T-helper 9 cell (primary cell): ENCODE measurements at places on chromosomes 1 and 21.

DNA sequence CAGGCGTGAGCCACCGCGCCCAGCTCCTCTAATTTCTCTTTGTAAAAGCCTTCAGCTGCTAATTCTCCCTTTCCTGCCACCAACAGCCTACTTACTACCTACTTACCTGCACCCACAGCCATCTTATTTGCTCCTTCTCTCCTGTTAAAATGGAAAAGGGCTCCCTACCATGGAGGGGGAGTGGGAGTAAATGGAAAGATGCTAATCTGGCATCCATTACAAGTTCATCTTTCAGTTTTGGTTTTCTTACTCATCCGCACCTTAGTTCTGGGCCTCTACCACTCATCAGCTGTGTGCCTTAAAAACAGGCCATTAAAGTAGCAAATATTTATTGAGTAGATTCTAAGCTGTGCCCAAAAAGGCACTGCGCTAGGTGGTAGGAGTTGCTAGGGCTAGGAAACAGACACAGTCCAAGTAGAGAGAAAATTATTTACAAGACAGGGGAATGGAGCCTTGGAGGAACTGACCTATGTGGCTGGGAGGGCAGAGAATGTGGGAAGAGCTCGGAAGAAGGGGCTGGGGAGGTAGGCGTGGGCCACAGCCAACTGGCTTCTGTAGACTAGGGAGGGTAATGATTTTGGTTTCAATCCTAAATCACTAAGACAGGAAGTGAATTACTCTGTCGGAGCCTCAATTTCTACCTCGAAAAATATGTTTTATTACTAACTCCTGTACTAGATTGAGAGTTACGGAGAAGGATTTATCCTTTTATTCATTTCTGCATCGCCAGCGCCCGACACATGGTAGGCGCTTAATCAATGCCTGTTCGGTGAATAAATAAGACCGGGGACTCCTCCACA lies 685 bp upstream of the DDI2 start:
- no peak for DNase-seq

DNA sequence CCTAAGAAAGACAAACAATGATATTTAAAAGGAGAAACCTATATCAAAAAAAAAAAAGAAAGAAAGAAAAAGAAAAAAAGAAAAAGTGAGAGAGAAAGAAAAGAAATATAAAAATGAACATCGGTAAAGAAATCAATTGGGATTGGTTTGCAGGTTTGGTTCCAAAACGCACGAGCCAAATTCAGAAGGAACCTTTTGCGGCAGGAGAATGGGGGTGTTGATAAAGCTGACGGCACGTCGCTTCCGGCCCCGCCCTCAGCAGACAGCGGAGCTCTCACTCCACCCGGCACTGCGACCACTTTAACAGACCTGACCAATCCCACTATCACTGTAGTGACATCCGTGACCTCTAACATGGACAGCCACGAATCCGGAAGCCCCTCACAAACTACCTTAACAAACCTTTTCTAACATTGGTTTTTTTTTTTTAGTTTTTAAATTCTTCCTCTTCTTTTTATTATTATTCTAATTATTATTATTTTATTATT lies 11.7 kb downstream of the LHX9 start:
- no peak for DNase-seq

DNA sequence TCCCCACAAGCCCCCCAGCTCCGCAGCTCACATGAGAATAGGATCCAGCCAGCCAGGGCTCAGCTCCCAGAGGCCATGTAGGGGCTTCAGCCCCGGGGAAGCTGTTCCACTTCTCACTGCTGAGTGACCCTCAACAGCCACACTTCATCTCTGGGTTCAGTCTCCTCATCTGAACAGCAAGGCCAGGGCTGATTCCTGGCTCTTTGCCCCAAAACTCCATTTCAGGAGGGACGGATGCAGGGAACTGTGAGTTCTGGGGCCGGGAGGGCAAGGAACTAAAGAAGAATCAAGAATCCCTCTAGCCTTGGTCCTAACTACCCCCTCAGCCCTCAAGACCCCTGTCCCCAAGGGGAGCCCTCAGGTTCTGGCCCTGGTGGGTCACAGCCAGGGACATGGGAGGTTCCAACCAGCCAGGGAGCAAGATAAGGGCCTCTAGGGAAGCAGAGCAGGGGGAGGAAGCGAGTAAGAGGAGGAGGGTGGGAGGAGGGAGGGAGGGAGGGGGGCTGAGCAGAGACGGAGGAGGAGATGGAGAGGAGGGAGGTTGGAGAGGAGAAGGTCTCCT lies 13.1 kb downstream of the SDC3 start:
- no peak for DNase-seq

- no peak for DNase-seq
Observed at GRCh38 chr1:221688488-221688843, 53.4 kb downstream of the DUSP10 start.

- DNase-seq, result no peak
Observed at GRCh38 chr1:207883660-207884250, 27.2 kb downstream of the CD34 start.

DNA sequence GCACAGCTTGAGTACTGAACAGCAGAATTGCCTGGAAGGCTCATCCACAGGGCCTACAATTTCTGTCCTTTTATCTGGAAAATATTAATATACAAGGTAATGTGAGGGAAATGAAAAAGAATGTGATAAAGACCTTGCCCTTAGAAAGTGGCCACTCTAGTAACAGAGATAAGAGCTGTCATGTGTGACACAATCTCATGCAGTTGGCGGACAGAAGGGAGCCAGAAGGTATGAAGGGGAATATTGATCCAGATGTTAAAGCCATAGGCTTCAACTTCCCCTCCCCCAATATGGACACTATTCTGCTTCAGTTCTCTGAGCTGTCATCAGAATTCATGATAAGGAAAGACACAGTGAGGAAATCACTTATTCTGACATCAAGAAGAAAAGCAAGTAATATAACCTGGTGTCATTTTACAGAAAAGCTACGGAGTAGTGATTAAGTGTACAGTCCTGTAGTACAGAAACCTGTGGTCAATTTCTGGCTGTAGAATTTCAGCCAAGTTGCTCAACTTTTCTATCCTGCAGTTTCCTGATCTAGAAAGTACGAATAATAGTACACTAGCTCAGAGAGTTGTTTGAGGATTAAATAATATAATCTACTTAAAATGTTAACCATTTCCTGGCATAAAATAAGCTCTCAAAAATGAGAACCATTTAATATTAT lies 572.1 kb downstream of the DPYD start:
- DNase-seq, result no peak

DNA sequence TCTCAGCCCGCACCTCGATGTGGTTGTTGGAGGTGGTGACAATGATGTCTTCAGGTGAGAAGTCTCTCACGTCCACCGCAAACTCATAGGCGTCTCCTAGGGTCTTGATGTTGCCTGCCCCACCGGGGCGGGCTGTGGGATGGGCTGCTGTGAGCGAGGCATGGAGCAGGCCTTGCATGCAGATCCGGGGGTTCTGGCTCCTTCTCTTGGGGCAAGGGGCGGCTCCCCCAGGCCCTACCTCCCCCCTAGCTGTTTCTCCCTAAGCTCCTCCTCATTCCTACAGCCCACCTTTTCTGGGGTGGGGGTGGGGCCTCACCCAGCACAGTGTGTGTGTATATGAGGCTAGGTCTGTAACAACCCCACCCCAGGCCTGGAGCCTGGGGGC lies 775 bp downstream of the HSPB7 start:
- DNase-seq, result no peak

DNA sequence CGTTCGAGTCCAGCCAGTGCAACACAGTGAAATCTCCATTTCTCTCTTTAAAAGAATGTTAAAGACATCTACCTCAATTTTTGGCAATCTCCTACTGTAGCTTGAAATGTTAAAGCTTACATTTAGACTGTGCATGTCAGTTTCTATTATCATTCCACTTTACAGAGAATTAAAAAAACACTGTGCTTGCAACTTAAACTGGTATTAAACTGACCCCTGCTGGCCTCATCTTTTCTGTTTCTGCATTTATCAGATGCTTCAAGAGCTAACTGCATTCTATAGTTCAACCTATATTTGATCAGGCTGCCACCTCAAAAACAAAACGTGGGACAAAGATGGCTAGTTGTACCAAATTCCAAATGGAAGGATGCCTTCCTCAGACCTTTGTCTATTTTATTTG lies 226.5 kb downstream of the SMYD3 start:
- DNase-seq, result no peak

- no peak for DNase-seq
Observed at GRCh38 chr1:212329105-212329504, 43.9 kb downstream of the PPP2R5A start.

GRCh38 chr1:6601049-6601922 lies 1.4 kb downstream of the KLHL21 start:
- peak; percentile 66 for DNase-seq

DNA sequence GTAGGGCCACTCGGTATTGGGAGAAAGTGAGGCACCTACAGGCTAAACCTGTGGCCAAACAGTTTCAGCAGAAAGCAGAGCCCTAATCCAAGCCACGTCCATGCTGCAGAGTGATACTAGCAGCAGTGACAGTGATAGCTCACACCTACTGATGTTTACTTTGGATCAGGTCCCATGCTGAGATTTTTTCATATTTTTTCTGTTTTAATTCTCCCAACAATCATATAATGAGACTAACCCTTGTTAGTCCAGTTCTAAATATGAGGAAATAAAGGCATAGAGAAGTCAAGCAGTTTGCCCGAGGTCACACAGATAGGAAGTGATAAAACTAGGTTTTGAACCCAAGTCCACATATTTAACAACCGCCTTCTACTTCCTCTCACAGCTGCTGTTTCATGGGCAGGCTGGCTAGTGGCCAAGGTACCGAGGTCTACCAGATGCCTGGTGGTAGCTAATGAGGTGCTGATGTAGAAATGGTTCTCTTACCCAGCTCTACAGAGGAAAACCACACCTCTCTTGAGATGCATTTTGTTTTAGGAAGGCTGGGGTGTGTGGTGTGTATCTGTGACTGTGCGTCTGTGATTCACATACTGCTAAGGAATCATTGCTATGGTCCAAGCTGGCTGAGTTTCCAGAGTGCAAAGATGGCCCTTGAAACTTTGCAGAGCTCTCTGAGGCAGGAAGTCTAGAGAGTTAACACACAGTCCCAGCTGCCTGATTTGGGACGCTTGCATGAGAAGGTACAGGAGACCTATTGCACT lies 80.3 kb upstream of the ARTN start:
- DNase-seq, result no peak

GRCh38 chr1:234845097-234845660 lies 235.2 kb upstream of the IRF2BP2 start:
- peak; percentile 35 for DNase-seq

DNA sequence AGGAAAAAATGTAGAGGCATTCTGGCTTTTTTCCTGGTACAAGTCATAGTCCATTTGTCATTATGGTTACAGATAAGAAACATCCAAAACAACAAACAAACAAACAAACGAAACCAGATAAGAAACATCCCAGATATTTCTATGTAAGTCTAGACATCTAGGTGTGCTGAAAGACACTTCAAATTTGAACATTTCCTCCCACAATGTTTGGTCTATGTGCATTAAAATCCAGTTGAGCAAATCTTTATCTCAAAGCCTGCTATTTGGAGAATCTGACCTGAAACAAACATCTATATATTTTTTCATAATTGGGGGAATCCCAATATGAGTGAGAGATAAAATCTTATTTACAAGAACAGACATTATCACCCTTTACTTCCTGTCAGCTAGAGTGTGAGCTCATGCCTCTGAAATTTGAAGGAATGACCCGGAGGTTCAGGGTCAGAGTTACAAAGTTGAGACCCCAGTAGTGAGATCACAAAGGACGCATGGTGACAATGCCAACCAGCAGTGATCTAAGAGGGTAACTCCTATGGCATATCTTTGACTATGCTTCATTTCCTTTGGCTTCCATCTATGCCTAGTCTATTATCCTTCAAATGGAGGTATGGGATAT lies 182.9 kb upstream of the ATP1B1 start:
- no peak for DNase-seq

- DNase-seq, result no peak
Observed at GRCh38 chr1:45668526-45668925, 17.8 kb downstream of the GPBP1L1 start.

DNA sequence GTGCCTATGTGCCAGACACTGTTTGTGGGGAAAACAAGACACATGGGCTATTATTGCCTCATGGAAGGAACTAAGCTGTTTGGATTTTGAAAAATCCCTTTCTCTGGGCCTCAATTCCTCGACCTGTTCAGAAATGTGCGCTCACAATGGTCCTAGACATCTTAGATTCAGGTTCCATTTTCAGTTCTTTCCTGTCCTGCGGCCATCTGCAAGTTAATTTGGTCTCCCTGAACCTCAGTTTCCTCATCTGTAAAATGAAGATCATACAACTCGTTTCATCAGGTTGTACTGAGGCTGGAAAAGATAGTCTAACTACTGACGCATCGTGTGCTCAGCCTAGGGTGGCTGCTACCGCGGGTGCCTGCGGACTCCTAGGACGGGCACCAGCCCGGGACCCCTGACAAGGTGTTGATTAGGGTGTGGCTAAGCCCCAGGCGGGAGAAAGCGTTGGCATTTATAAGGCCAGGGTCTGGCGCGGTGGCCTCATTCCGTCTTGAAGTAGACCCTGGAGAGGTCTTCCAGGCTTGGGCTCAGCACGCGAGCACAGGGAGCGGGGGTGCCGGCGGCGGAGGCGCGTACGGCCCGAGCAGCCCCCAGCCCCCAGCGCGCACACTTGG lies 493 bp upstream of the ELOA start:
- DNase-seq, result no peak

DNA sequence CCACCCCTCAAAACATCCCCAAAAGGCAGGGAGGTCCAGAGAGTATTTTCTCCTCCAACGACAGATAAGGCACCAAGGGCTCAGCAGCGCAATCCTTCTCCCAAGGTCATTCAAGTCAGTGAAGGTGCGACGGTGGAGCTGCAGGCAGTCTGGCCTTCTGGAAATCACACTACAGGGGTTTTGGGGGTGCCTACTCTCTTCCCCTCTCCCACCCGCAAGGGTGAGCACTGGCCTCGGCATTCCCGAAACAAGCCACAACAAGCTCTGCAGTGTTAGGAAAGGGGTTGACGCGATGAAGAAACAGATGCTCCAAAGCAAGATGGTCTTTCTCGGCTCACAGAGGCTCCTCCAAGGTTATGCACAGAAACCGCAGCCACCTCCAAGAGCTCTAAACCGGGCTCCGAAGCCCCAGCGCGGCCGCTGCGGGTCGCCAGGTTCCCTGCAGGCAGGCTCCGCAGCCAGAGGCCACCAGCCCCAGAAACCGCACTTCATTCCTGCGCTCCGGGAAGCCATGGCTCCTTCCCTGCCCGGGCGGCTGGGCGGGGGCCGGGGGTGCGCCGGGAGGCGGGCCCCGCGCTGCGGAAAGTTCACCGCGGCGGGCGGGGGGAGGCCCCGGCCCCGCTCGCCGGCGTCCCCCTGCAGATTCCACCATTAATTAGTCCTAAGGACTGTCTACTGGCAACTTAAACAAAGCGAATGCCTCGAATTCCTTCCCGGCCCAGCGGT lies 1.1 kb downstream of the LUZP1 start:
- DNase-seq, result peak; percentile 38

DNA sequence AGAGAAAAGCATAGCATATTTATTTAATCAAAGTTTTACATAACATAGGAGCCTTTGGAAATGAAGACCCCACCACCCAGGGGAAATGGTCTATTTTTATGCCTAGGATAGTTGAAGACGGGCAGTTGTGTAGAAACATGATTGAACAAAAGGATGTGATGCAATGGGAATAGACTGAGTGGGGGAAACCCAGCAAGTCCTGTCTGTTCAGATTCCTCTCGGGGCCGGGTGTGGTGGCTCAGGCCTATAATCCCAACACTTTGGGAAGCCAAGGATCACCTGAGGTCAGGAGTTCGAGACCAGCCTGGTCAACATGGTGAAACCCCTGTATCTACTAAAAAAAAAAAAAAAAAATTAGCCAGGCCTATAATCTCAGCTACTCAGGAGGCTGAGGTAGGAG lies 298.3 kb downstream of the MATN1 start:
- no peak for DNase-seq
